ENCODE measurements at places on chromosomes 3 and 15.

DNA sequence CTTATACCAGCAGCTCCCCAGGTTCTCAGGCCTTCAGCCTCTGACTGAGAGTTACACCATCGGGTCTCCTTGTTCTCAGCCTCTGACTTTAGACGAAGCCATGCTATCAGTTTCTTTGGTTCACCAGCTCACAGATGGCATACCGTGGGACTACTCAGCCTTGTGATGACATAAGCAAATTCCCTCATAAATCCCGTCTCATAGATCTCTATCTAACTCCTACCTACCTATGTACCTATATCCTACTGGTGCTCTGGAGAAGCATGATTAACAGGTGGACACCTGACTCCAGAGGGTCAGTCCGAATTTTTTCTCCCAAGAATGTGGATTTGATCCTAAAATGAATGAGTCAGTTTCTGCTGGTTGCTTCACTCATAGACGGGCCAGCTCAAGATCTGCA lies 59.1 kb upstream of the CDV3 start:
- no peak for DNase-seq

- DNase-seq: peak; percentile 74
Observed at GRCh38 chr15:100043068-100043641, 298.6 kb downstream of the ADAMTS17 start.

DNA sequence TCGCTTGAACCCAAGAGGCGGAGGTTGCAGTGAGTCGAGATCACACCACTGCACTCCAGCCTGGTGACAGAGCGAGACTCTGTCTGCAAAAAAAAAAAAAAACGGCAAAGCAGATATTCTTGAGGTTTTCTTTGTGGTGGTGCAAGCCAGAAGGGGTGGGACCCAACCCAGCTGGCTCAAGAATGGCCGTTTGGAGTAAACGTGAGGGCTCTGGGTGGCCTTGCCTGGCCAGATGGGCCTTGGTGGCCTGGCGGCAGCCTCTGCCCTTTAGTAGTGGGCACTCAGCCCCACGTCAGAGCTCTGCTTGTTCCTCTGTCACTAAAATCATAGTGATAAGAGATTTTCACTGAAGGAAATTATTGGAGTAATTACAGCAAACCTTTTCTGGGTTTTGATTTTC lies 50.5 kb downstream of the ATP1B3 start:
- DNase-seq: no peak

DNA sequence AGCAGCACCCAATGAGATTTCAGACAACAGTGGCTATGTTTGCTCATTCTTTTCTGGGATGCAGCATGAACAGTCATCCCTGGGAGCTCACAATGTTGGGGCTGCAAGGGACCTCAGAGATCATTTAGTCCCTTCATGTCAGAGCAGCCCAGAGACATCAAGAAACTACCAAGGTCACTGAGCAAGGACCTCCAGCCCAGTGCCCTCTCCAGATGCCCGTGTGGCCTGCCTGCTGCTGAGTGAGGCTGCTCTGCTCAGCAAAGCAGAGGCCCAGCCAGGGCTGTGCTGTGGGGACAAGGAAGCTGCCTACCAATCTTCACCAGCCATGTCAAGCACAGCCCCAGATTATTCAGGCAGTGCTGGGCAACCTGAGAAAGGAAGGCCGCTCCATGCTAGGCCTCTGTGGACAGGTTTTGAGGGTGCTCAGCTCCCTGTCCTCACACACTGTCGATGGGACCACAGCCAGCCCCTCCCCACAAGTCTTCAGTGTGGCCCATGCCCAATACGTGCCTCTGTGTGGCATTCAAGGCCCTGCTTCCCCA lies 99.7 kb downstream of the DAPK2 start:
- no peak for DNase-seq

DNA sequence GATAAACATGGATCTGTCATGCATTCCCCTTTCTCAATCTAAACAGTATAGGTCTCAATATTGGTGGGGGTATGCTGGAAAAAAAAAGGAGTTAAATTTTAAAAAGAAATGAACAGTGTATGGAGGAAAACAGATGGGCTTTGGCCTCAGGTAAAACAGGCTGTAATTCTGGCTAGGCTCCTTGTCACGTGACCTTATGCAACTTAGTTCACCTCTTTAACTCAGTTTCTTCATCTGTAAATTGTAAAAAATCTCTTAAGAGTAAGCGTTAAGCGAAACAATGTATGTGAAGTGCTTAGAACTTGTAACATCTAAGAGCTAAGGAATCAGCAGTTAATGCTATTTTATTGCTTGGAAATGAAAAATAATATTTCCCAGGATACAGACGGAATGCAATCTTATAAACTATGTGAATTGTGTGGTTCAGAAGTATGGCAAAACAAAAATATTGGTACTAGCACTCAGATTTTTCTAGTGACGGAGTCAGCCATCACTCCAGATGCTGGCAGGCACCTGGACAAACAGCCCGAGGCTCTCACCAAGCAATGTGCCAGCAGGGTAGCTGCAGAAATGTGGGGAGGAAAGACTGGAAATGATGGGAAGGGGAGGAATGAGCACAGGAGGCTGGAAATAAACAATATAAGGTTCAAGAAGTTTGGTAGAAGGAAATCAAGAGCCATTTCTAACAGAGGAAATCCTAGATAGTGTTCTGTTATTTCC lies 172.8 kb downstream of the USP13 start:
- no peak for DNase-seq

- no peak for DNase-seq
Observed at GRCh38 chr15:79540551-79540950, 108.4 kb downstream of the MINAR1 start.

DNA sequence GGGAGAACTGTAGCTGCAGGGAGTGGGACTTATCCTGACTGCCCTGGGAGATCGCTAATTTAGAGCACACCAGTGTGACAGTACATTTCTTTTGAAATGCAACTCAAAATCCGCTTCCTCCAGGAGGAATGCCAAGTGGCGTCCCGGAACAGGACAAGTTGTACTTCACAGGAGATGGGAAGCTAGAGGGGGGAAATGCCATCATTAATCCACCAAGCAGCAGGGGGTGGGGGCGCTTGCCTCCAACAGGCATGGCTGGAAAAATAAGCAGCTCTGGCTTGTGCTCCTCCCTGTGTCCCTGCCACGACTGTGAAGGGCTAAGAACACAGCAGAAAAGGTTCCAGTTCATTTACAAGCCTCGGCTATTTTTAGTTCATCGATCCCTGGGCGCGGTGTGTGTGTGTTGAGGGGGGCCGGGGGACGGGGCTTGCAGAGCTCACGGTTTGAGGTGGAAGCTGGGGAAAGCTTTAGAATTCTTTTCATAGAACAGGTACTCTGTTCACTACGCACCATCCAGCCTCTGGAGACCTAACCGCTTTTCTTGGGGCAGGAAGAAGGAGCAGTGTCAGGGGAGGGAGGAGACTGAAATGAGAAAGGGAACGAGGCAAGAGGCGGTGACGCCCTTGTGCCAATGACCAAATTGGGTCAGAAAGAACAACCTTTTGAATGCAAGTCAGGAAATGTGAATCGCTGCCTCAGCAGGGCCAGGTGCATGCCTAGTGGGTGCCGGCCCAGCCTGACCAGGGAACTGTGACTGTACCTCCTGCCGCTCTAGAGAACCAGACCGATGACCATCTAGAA lies 51.8 kb upstream of the DGKG start:
- DNase-seq: peak; percentile 28

DNA sequence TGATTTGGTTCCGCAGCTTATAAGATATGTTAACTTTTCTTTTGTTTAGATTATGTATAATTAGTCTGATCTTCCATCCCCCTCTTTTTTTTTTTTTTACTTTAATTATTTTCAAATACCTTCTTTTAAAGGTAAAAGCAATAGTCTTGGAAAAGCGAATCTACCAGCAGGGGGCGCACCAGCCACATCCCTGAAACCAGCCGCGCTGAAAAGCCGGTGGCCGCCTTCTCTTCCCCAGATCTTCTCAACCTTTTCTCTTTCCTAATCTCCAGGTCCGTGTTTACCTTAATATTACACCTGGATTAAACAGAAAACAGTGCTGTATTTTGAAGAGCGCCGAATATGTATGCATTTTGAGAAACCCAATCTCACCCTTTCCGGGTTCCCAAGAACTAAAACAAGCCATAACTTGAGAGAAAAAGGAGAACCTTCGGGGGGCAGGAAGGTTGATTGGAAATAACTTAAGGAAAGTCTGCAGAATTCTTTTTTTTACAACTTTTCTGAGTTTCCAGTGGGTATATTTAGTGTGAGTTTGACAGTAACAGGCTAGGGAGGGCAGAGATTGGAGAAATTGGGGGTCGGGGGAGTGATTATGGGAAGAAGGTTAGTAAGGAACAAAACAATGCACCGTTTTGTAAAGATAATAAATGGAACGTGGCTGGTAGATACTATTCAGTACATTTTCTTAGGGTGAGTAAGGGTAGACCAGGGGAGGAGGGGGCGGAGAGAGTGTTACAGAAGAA lies 2.0 kb upstream of the SOX2 start:
- DNase-seq: peak; percentile 73

Data from cardiac fibroblast (primary cell).